ENCODE measurements at places on chromosomes 7 and 10. TPM values are rescaled to one million over a fixed set of nuclear protein-coding genes. Genes with fewer than 3 reads are reported as not detected.

Gene CALCR
- total RNA-seq, result 0.15 TPM

Gene ZC3HAV1
- total RNA-seq, result 37.7 TPM

Gene GIMAP6
- 28.2 TPM for total RNA-seq

Gene NUTM2A
- 2.9 TPM for total RNA-seq

Gene CFAP58
- total RNA-seq, result 0.98 TPM

Gene ACTL6B
- total RNA-seq, result not detected

DNA sequence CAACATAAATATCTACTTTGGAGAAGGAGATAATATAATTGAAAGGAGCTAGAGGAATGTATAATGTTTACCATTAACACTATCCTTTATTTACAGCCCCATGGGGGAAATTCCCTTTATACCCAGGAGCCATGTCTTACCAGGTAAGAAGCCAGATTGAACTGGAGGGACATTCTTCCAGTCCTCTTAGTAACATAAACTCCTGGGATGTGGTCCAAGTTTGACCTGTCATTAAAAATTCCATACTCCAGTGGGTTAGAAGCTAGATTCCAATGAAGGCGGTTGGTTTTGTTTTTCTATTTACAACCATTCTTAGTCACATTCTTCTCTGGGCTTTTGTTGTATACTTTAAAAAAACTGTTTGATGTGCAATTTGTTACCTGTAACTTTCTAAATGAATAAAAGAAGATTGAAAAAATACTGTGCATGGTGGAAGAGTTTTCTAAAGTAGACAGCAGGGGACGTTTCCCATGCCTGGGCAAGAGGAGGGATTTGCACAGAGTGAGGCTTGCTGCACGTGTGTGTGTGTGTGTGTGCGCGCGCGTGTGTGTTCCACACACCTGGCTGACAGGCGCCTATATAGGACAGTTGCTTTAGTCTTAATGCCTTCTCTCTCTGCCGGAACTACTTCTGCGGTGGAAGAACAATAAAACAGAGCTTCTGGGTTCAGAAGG, 2.0 kb downstream of the PLCE1 start:
- no peak overlapping the region for H3K27ac ChIP-seq
- no peak for DNase-seq
- no peaks in the 10 kb centered on the region for H3K27me3 ChIP-seq
- H3K4me3 ChIP-seq, result no peak overlapping the region
- H3K36me3 ChIP-seq, result no peaks in the 10 kb centered on the region
- no peaks in the 10 kb centered on the region for H3K4me1 ChIP-seq

- DNase-seq, result no peak
- no peaks in the 10 kb centered on the region for H3K36me3 ChIP-seq
- no peak overlapping the region for H3K4me3 ChIP-seq
- H3K27me3 ChIP-seq, result no peaks in the 10 kb centered on the region
- H3K4me1 ChIP-seq, result no peaks in the 10 kb centered on the region
Observed at GRCh38 chr10:62259456-62259855, 9.2 kb downstream of the RTKN2 start.

GRCh38 chr7:94514140-94514889, 4.7 kb downstream of the CASD1 start:
- no peak for DNase-seq
- H3K4me3 ChIP-seq, result no peak overlapping the region
- no peaks in the 10 kb centered on the region for H3K4me1 ChIP-seq
- no peaks in the 10 kb centered on the region for H3K36me3 ChIP-seq

DNA sequence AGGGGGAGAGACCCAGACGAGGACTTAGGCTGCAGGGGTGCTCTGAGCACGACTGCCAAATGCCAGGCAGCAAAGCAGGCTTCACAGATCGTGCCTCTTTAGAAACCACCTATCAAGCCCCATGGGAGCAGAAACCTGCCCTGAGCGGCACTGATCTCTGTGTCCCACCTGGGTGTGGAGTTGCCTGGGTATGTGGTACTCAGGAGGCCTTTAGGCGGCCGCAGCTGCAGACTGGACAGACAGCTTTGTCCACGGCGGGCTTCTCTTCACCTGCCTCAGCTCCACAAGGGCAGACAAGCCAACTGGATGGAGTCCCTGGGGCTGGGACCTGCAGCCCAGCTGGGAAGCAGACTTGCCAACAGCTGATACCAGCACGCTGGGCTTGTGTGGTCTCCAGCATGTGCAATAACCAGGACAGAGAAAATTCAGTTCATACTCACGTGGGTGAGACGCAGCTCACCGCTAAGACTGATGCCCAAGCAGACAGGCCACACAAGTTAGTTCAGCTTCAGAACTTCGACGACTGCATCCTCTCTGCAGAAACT, 163.2 kb downstream of the EBF3 start:
- no peaks in the 10 kb centered on the region for H3K27me3 ChIP-seq
- H3K4me1 ChIP-seq, result no peaks in the 10 kb centered on the region
- no peaks in the 10 kb centered on the region for H3K36me3 ChIP-seq
- no peak overlapping the region for H3K4me3 ChIP-seq
- no peak for DNase-seq

GRCh38 chr10:17682236-17682946, 38.4 kb downstream of the STAM start:
- no peak for DNase-seq
- H3K36me3 ChIP-seq, result no peaks in the 10 kb centered on the region
- no peak overlapping the region for H3K4me3 ChIP-seq
- no peaks in the 10 kb centered on the region for H3K27me3 ChIP-seq
- H3K4me1 ChIP-seq, result no peaks in the 10 kb centered on the region
- no peak overlapping the region for H3K27ac ChIP-seq

- no peak overlapping the region for H3K4me3 ChIP-seq
- DNase-seq, result no peak
- H3K36me3 ChIP-seq, result no peaks in the 10 kb centered on the region
- no peaks in the 10 kb centered on the region for H3K27me3 ChIP-seq
- no peak overlapping the region for H3K27ac ChIP-seq
Observed at GRCh38 chr10:131113709-131114291, 197.7 kb downstream of the TCERG1L start.

DNA sequence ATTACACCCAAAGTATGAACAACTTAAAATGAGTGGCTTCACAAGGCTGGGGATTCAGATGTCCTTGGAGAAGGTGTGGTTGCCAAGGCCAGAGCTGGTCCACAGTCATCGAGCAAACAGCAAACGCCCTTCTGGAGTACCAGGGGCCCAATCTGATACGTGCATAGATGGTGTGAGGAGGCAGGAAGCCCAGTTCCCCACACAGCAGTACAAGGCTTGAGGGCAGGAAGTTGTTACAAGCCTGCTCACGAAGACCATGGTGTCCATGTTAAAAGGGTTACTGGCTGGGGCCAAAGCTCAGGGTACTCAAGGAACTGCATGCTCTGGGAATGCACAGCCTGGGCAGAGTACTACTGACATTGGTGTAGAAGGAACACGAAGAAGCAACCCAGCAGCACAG, 4.6 kb upstream of the ANKRD26 start:
- H3K27me3 ChIP-seq, result no peaks in the 10 kb centered on the region
- no peak for DNase-seq
- no peaks in the 10 kb centered on the region for H3K36me3 ChIP-seq
- no peaks in the 10 kb centered on the region for H3K4me1 ChIP-seq
- no peak overlapping the region for H3K27ac ChIP-seq
- H3K4me3 ChIP-seq, result no peak overlapping the region

- H3K36me3 ChIP-seq, result no peaks in the 10 kb centered on the region
- H3K27ac ChIP-seq, result no peak overlapping the region
- no peak overlapping the region for H3K4me3 ChIP-seq
- no peaks in the 10 kb centered on the region for H3K4me1 ChIP-seq
Observed at GRCh38 chr10:68831961-68832455, 4.7 kb downstream of the STOX1 start.

All from breast epithelium (tissue), 4 donors.